ENCODE measurements at places on chromosomes 6 and 20.

GRCh38 chr6:2396846-2397630 lies 151.6 kb upstream of the GMDS start:
- DNase-seq = no peak

DNA sequence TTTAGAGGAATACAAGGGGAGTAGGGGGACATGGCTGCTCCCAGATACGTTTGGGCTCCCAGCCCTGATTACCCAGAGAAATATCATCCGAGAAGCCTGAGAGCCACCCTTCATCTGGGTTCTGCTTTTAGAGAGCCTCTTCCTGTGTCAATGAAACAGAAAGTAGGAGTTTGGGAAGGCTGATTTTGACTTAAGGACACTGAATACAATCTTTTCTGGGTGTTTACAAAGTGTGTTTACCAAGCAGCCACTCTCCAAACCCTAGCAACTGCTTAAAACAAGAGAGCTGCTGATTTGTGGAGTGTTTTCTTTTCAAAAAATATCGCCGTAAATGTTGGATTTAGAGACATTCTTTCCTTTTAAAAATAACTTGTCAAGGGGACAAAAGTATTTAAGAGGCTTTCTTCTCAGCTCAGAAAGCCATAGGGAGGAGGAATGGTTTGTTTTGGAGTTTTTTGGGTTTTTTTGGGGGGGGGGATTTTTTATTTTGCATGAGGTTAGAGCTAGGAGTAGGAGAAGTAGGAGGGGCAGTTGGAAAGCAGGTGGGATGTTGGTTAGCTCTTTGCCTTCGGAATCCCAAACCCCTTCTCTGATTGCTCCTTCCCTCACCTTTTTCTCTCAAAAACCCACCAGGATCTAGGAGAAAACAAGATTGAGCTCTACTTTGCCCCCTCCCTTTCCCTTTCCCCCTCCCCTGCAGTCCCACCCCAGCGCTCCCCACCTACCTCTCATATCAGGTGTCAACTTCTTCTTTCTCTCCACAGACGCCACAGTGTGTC lies 12.4 kb downstream of the MAFB start:
- peak; percentile 38 for DNase-seq

GRCh38 chr6:9627916-9628315 lies 787.0 kb downstream of the TFAP2A start:
- no peak for DNase-seq

DNA sequence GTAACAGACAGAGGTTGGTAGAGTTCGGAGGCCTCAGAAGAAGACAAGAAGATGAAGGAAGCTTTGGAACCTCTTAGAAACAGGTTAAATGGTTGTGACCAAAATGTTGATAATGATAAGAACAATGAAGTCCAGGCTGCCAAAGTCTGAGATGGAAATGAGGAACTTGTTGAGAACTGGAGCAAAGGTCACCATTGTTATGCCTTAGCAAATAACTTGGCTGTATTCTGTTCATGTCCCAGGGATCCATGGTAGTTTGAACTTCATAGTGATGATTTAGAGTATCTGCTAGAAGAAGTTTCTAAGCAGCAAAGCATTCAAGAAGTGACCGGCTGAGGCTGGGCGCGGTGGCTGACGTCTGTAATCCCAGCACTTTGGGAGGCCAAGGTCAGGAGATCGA lies 11.1 kb upstream of the LSM14B start:
- DNase-seq = no peak
